GM12878 (cell line): ENCODE measurements at places on chromosomes 11 and 22. TPM values are rescaled to one million over a fixed set of nuclear protein-coding genes. Genes with fewer than 3 reads are reported as not detected.

- no peak overlapping the region for H3K4me3 ChIP-seq
- no peaks in the 10 kb centered on the region for H3K27me3 ChIP-seq
- no peak for DNase-seq
These were observed 36.1 kb downstream of the LIMK2 start for GRCh38 chr22:31248138-31248745.

Gene RIBC2
- not detected in 2 replicates for total RNA-seq

GRCh38 chr11:103109818-103110388 lies 677 bp downstream of the DYNC2H1 start:
- H3K36me3 ChIP-seq: no peaks in the 10 kb centered on the region
- H3K4me3 ChIP-seq: peak overlapping the region; percentile 78
- no peak for DNase-seq
- H3K4me1 ChIP-seq: peaks cover 3% of the 10 kb centered on the region; the same call in 1 of the 2 replicates
- no peak overlapping the region for H3K27ac ChIP-seq

GRCh38 chr11:19931771-19932369 lies 219.2 kb downstream of the NAV2 start:
- H3K4me3 ChIP-seq: no peak overlapping the region
- DNase-seq: no peak
- H3K27me3 ChIP-seq: no peaks in the 10 kb centered on the region
- H3K27ac ChIP-seq: no peak overlapping the region

Gene SAA4
- total RNA-seq: not detected in 2 replicates

Gene FERMT3
- total RNA-seq: 192 and 211 TPM in 2 replicates

- no peak within 1 kb of the TSS for H3K27ac ChIP-seq
- H3K4me1 ChIP-seq: no peaks in the 10 kb centered on the region
- no peaks in the 10 kb centered on the region; the same call in 1 of the 2 replicates for H3K27me3 ChIP-seq
- no peak within 1 kb of the TSS for H3K4me3 ChIP-seq
- DNase-seq: no peak
- no peaks in the 10 kb centered on the region for H3K36me3 ChIP-seq
These were observed at the start of gene NNMT for GRCh38 chr11:114295676-114296604. TSS of gene NNMT (plus strand) at chr11:114296399. CDS start at chr11:114296557, 158 bp downstream.

GRCh38 chr11:61632096-61632495 lies 48.1 kb upstream of the DAGLA start:
- no peak for DNase-seq
- no peaks in the 10 kb centered on the region for H3K36me3 ChIP-seq
- H3K4me1 ChIP-seq: no peaks in the 10 kb centered on the region
- H3K4me3 ChIP-seq: no peak overlapping the region
- peaks cover 2% of the 10 kb centered on the region for H3K27me3 ChIP-seq

Gene MRGPRX4
- total RNA-seq: not detected in 2 replicates

DNA sequence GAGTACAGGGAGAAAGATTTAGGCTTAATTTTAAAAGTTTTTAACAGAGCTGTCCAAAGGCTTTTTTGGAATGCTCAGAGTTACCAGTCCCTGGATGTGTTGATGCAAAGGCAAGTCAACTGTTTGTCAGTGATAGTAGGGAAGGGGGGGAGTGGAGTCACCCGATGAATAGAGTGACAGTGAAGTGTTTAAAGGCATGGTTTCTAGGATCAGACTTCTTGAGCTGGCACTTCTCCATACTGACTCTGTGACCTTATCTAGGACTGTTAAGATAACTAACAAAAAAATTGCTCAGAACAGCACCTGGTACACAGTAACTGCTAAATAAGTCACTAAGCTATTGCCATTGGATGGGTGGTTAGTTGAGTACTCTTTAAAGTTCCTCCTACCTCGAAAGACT lies 11.3 kb upstream of the RAG2 start:
- H3K27me3 ChIP-seq: no peaks in the 10 kb centered on the region
- H3K36me3 ChIP-seq: no peaks in the 10 kb centered on the region
- DNase-seq: no peak
- H3K27ac ChIP-seq: no peak overlapping the region

Gene A4GALT
- 2.6 TPM in 2 replicates for total RNA-seq

GRCh38 chr22:37295213-37295886 lies 13.0 kb downstream of the CYTH4 start:
- no peaks in the 10 kb centered on the region for H3K27me3 ChIP-seq
- no peak overlapping the region for H3K27ac ChIP-seq

Gene RAG2
- total RNA-seq: not detected in 2 replicates

- H3K4me1 ChIP-seq: peaks cover 4% of the 10 kb centered on the region
- peaks cover 3% of the 10 kb centered on the region for H3K36me3 ChIP-seq
- H3K4me3 ChIP-seq: no peak overlapping the region
- H3K27ac ChIP-seq: no peak overlapping the region
These were observed 16.3 kb downstream of the PRR14L start for GRCh38 chr22:31733580-31734079.

DNA sequence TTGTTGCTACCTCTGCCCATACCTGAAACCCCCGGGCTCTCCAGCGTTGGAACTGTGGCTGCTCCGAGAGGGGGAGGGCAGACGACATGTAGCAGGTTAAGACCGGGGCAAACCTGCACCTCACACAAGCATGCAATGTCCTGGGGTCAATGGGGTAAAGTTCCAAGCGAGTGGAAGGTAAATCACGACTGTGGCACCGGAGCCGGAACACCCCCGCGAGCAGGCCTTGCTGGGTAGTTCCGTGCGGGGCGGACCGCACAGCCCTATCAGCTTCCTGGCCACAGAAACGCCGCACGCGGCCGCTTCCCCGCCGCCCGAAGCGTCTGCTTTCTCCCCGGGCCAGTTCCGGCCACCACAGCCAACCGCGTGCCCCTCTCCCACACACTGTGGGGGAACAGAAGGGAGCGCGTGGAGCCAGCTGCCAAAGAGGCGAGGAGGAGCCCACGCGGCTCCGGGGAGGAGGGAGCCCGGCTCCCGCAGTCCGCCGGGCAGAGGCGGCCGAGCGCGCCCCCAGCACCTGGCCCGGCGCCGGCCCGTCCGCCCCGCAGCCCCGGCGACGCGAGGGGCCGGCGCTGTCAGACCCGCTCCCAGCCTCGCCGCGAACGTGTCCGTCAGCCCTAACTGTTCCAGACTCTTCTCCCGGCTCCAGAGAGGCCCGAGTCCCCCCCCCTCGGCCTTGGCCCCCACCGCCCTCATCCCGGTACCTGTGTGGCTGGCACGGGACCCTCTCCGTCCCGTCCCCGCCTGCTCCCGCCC lies 1.6 kb downstream of the SPTBN2 start:
- peak overlapping the region; percentile 47; the same call in 1 of the 2 replicates for H3K4me3 ChIP-seq
- no peak for DNase-seq
- no peaks in the 10 kb centered on the region for H3K4me1 ChIP-seq
- no peaks in the 10 kb centered on the region for H3K36me3 ChIP-seq
- no peak overlapping the region for H3K27ac ChIP-seq

DNA sequence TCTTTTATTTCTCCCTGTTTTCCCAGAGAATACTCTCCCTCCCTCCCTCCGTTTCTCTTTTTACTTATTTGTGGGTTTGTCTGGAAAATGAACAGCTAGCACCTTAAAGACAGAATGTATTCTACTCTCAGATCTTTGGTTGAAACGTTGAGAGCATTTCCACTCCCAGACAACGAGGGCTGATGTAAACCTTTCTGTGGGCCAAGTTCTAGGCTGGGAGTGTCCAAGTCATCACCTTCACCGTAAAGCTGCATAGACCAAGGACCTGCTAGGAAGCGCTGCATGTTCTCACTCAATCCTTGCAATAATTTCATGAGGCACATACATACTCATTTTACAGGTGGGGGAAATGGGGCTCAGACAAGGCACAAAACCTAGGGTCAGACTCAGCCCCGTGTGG lies 32.4 kb downstream of the MYH9 start:
- H3K27me3 ChIP-seq: no peaks in the 10 kb centered on the region
- DNase-seq: no peak
- H3K4me3 ChIP-seq: peak overlapping the region; percentile 25
- peaks cover 52% of the 10 kb centered on the region for H3K4me1 ChIP-seq
- peaks cover 13% of the 10 kb centered on the region; the same call in 1 of the 2 replicates for H3K36me3 ChIP-seq

- H3K27ac ChIP-seq: no peak overlapping the region
- H3K27me3 ChIP-seq: no peaks in the 10 kb centered on the region
- peaks cover 45% of the 10 kb centered on the region for H3K4me1 ChIP-seq
- no peak overlapping the region for H3K4me3 ChIP-seq
- H3K36me3 ChIP-seq: no peaks in the 10 kb centered on the region; the same call in 1 of the 2 replicates
These were observed 95.7 kb downstream of the STIM1 start for GRCh38 chr11:3950996-3951660.

- H3K4me1 ChIP-seq: peaks cover 14% of the 10 kb centered on the region
- no peaks in the 10 kb centered on the region; the same call in 1 of the 2 replicates for H3K27me3 ChIP-seq
- H3K27ac ChIP-seq: no peak overlapping the region
- H3K4me3 ChIP-seq: no peak overlapping the region
- DNase-seq: no peak
These were observed 25.1 kb downstream of the ARL14EP start for GRCh38 chr11:30348035-30348434.

DNA sequence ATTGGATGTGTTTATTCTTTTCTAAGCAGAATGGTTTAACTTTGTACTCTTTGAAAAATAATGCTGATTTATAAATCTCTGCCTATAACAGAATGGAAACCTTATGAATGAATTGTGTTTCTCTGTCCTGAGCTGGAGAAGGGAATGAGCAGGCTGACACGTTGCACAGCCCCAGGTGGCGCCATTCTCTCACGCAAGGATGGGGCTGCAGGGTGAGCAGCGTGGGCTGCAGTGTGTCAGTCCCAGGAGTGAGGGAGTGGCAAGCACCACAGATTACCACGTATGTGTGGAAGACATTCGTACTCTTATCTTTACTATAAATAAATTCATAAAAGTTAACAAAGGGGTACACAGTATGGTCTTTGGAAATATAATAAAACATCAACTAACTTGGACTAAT lies 33.4 kb downstream of the FDX1 start:
- no peak for DNase-seq
- H3K4me3 ChIP-seq: no peak overlapping the region
- no peaks in the 10 kb centered on the region for H3K27me3 ChIP-seq
- no peaks in the 10 kb centered on the region for H3K36me3 ChIP-seq

GRCh38 chr11:8018484-8019313 lies 31.6 kb downstream of the EIF3F start:
- no peak overlapping the region for H3K4me3 ChIP-seq
- H3K36me3 ChIP-seq: no peaks in the 10 kb centered on the region
- H3K4me1 ChIP-seq: no peaks in the 10 kb centered on the region
- H3K27ac ChIP-seq: no peak overlapping the region

Gene ACRV1
- 0.21 TPM in 1 of 2 replicates, not detected in the other for total RNA-seq

Gene RNF215
- 6.9 and 7.6 TPM in 2 replicates for total RNA-seq
